Activated gamma-delta T cell (primary cell): ENCODE measurements at places on chromosomes 12 and 14.

- no peak for DNase-seq
These were observed 13.9 kb upstream of the ATP2A2 start for GRCh38 chr12:110266980-110267620.

- no peak for DNase-seq
These were observed 40.9 kb upstream of the PLEKHA5 start for GRCh38 chr12:19088606-19089005.

DNA sequence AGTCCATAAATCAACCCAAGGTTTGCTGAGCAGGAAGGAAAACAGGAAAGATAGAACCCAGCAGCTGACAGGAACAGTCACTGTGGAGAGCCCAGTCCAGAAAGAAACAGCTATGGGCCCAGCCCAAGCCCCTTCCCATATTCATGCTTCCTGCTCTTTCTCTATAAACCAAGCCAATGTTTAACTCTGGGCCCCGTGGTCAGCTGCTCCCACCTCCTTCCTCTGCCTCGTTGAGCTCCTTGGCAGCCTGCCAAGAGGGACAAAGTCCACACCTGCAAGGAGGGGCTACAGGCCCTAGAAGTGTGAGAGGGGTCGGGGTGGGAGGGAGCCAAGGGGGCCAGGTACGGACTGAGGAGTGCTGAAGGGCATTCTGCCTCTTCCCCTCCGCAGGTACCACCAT is 10.0 kb downstream of the SLC6A13 start:
- DNase-seq = no peak

DNA sequence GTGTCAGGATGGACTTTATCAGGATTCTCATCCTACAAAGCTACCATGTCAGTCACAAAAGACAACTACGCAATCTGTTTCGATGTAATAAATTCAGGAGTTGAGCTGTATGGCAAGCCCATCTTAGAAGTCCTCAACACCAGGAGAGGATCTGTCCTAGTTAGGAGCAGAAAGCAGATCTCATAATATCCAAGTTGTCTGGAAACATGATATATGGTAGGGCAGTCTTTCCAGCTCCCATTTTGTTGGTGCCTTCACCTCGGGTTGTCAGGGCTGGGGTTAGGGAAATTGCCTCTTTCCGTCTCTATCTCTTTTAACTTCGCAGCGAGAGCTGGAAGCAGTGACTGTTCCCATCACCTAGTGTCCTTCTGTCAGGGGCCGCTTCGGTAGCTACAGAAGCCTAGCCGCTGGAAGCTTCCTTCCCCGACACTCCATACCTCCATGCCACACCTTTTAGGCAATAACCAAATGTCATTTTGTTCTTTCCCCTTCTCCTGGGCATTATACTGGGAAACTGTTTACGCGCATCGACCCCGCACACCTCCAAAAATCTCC is 1.4 kb downstream of the NIN start:
- no peak for DNase-seq

DNA sequence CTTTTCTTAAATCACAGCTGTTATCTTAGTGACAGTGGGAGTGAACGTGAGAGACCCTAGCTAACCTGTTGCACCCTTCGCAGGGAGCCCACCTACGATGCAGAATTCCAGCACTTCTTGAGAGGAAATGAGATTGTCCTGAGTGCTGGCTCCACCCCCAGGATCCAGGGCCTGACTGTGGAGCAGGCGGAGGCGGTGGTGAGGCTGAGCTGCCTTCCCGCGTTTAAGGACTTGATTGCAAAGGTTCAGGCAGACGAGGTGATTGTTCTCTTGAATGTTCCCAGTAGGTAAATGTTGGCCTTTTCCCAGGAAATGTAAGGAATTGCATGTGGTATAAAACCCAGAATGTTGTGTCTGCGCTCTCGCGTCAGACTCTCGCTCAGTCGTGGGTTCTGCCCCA is 46.7 kb downstream of the HSP90AA1 start:
- DNase-seq = no peak
